ENCODE measurements at places on chromosomes 2 and 18.

DNA sequence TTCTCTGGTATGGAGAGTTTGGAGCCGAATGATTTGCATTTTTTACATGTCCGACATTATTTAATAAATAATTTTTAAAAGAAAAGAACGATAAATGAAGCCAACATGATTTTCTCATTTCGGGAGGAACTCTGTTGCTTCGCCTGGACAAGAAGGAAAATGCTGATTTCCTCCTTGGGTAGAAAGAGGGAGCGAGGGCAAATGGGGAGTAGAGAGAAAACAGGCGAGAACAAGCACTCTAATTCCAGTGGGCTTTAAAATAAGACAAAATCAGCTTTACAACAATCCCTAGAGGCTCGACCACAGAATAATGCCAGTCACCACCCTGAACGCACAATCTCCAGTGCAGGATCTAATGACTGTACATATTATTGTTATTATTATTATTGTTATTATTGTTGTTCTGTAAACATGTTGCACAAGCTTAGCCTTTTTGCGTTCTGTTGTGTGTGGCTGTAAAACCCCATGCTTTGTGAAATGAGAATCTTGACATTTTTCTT is 3.7 kb downstream of the DLX1 start:
- DNase-seq, result no peak

GRCh38 chr2:235709124-235709813 is 215.4 kb downstream of the AGAP1 start:
- no peak for DNase-seq

- DNase-seq, result peak; percentile 37
Observed at GRCh38 chr2:1707771-1708418, 36.4 kb downstream of the PXDN start.

- DNase-seq, result no peak
Observed at GRCh38 chr2:99779276-99779675, 289.5 kb upstream of the REV1 start.

DNA sequence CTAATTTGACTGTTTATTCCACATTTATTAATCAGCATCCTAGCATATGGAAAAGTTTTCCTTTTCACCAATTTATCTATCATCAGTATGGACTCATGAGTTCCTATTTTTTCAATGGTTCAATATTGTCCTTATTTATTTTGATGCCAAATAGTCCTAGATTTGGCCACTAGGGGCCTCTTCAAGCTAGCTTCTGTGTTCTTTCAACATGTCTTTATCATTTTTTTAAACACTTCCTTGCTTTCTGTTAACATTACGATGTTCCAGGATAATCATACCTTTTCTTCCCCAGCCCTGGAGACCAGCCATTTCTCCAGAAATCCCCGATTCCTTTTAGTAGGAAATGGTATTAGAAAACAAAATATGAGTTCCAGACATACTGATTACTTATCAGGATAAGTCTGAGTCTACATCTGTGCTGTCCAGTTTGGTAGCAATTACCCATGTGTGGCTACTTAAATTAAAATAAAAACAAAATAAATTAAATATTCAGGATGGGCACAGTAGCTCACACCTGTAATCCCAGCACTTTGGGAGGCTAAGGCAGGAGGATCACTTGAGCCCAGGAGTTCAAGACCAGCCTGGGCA is 70.6 kb downstream of the RPE start:
- DNase-seq, result no peak

DNA sequence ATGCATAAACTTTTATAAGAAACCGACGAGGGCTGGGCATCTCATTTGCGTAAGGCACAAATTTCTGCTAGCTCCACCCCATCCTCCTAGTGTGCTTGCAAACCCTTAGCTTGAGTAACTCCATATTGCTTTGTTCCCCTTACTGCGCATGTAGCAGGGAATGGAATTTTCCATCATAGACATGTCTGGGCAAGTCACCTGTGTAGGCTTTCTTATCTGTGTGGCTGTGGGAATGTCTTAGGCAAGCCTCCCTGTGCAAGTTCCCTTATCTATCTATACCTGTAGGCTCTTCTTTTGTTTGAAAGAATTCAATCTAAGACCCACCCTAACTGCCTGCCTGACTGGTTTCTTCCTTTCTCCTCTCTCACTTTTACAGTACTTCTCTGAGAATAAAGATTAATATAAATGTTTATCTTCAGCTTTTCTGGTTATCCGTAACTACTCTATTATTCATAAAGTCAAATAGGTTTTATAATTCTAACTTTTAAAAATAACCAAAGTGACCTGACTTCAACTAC is 217.6 kb upstream of the FIGN start:
- DNase-seq, result no peak

GRCh38 chr2:160715428-160715827 is 221.8 kb upstream of the RBMS1 start:
- no peak for DNase-seq

GRCh38 chr2:48423376-48423775 is 106.6 kb upstream of the STON1 start:
- DNase-seq, result no peak

GRCh38 chr2:160252278-160252887 is 52.3 kb upstream of the ITGB6 start:
- DNase-seq, result no peak

DNA sequence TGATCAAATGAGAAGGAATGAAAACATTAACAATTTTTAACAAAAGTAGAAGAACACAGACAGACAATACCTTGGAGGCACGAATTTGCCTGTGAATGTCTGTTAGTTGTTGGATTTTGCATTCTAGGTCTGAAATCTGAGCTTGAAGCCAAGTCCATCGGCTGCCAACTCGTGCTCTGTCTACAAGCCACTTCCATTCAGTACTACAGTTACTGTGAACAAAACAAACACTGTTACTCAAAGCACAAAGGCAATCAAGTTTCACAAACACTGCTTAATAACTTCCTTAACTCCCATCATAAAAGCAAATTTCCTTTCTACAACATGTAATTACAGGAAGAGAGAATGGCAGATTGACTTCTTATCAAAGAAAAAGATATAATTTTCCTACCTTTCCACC is 42.2 kb downstream of the KANSL1L start:
- peak; percentile 2 for DNase-seq

DNA sequence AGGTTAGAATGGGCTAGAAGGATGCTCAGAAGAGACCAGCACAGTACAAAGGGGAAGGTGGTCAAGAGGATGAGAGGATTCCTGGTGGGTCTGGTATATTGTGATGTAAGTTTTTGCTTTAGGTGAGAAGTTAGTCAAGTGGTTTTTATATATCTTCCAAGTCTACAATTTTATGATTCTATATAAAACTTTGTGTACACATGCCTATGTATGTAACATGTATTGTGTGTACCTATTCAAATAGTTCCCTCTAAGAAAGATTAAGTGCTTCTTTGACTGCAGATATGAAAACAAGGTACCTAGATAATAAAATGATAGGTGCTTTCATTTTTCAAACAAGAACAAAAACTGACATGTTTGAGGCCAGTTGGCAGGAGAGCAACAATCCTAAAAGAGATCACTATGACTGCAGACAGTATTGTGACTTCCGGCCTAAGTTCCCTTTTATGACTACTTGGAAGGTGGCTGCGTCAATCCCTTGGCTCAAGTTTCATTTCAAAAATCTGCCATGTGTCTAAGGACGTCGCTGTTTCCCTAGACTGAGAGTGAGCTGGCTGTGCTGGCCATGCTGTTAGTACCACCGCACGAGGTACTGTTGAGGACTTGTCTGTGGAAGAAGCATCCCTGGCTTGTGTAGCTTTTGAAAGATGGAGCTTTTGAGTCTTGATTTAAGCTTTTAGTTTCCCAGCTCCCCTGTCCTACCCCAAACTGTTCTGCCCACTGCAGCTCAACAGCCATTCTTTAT is 123.1 kb downstream of the PRPF40A start:
- no peak for DNase-seq

DNA sequence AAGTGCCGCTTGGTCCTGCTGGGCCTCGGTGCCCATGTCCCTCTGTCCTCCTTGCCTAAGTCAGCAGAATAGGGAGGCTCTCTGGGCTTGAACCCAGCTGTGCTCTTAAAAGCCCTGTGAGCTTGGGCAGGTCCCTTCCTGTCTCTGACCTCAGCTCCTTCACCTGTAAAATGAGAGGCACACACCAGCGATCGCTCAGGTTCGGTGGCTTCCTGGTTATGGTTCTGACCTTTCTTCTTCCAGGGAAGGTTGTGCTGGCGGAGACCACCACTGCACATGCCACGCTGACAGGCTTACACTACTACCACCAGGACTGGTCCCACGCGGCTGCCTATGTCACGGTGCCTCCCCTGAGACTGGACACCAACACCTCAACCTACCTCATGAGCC is 36.1 kb upstream of the MAPRE3 start:
- DNase-seq, result no peak

DNA sequence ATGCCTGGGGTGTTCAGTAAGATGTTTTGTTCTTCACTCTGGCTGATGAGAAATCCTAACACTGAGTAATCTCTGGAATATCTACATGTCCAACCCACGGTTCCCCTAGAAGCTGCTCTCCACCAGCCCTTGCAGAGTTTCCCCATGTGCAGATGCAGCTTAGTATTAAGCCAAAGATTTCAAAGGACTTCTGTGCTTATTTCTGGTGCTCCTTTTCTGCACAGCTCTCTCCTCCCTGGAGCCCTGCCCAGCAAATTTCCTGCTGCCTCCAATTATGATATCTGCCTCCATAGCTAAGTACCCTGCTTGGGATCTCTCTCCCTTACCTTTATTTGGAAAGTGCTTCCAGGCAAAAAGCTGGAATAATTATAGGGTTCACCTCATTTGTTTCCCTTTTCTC is 949.3 kb downstream of the BCL11A start:
- DNase-seq, result no peak

DNA sequence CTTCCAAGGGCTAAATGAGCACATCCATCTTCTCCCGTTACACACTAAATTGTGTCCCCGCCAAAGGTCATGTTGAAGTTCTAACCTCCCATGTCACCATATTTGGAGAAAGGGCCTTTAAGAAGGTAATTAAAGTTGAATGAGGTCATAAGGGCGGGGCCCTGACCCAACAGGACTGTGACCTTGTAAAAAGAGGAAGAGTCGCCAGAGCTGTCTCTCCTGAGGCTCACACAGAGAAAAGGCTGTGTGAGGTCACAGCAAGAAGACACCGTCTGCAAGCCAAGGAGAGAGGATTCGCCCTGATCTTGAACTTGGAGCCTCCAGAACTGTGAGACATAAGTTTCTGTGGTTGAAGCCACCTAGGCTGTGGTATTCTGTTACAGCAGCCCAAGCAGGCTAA is 24.1 kb downstream of the TRABD2A start:
- DNase-seq, result no peak

DNA sequence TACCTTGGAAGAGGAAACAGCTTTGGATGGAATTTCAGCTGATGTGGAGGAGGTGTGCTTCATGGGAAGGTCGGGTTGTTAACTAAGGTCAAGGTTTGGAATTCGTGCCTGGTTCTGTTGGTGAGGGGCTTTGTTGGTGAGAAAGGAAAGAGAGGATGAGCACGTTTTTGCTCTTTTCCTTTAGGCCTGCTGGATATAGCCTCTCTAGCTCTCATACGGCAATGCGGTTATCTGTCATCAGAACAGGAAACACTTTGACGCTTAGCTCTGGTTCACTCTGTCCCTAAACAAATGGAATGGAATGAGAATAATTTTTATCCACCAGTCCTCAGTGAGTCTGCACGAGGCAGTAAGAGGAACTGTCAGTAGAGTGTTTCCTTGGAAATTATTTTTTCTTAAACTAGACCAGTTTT is 169.7 kb upstream of the NOSTRIN start:
- DNase-seq, result no peak

- no peak for DNase-seq
Observed at GRCh38 chr2:232761301-232761907, 15.0 kb downstream of the KCNJ13 start.

- no peak for DNase-seq
Observed at GRCh38 chr2:26488463-26489212, 10.7 kb upstream of the OTOF start.

- no peak for DNase-seq
Observed at GRCh38 chr2:20972110-20972509, 71.8 kb downstream of the APOB start.

DNA sequence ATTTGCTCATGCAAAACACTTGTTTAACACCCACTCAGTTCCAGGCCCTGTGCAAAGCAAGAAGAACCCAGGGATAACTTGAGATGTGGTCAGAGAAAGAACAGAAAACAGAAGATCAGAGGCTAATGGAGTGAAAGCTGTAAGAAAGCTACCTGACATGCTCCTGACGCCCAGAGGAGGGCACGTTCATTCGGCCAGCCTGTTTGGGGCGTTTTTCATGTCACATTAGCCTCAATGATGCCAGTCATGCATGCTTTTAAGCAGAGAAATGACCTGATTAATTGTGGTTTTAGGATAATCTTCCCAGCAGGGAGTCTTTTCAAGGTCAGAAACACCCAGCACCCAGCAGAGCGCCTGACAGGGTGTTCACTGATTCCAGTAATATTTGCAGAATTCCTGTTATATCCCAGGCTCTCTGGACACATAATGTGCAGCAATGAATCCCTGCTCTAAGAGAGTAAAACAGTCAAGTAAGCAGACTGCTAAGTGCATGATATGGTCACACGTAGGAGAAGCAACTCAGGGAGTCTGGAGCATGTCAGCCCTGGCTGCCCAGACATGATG is 320.0 kb downstream of the LRATD1 start:
- DNase-seq, result no peak

DNA sequence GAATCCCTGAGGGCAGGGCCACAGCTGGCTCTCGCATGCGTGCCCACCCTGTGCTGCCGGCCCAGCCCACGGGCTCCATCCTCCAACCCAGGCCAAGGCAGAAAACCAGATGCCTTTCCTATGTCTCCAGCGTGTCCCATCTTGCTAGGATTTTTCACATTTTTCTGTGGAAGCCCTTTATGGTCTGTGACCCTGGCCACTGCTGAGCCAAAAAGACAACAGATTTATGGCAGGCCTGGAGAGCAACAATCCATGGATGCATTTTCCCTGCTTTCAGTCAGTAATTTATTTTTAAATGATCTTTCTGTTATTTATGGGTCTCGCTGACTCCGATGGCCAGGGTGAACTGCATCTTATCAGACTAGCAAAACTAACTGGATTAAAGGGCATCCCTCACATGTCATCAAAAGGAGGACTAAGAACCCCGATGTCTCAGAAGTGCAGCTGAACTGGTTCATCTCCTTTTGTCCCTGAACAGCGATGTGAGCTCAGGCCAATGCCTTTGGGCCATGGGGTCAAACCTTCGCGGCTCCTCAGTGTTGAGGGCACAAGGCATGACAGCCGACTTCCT is 346.0 kb downstream of the CYRIA start:
- DNase-seq, result no peak
